ENCODE measurements at places on chromosomes 3 and 15.

- DNase-seq, result no peak
Observed at GRCh38 chr15:39253552-39253951, 327.3 kb upstream of the THBS1 start.

DNA sequence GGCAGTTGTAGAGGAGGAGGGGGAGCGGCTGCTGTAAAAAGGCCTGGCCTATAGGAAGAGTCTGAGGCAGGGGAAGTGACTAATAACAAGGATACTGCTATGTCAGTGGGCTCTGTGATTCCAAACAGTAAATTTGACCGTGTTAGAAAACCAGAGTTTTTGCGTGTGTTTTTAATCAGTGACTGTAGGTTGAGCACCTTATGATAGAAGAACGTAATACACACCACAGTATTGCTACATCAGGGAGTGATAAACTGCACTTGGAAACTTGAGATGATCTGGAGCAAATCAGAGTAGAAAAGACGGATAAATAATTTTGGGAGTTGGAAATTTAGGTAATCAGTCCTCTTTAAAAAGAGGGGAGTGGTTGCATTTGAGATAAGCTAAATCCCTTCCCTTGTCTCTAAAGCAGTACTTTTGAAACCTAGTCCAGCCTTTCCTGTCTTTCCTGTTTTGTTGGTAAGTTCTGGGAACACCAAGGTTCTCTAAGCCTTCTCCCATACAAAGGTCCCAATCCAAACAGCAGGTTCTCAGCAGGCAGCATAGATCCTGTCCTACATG lies 130.5 kb upstream of the NR2E3 start:
- no peak for DNase-seq

GRCh38 chr3:148999806-149000205 lies 8.5 kb downstream of the GYG1 start:
- DNase-seq, result no peak

- DNase-seq, result no peak
Observed at GRCh38 chr3:104676241-104676640, 690.5 kb upstream of the ALCAM start.

GRCh38 chr3:59262076-59262498 lies 212.3 kb upstream of the CFAP20DC start:
- no peak for DNase-seq

GRCh38 chr3:160130950-160131349 lies 94.3 kb upstream of the C3orf80 start:
- DNase-seq, result no peak

- DNase-seq, result no peak
Observed at GRCh38 chr3:165403666-165404065, 207.5 kb upstream of the SLITRK3 start.

GRCh38 chr3:81354119-81354518 lies 407.3 kb downstream of the GBE1 start:
- no peak for DNase-seq

DNA sequence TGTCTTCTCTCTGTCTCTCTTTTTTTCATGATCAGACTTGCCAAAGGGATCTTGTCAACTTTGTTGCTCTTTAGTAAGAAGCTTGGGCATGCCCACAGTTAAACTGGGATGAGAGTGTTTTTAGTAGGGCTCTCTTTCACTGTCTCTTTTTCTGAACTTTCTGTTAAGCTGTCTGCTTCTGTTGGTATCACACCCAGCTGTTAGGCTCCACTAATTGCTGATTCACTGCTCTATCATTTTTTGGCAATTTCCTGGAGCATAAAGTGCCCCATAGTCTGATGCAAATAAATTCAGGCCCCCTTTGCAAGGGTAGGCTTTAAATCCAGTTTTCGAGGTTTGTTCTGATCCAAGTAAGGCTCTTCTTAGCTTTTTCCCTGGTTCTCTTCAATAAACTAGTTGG lies 360.4 kb upstream of the ADAMTS9 start:
- DNase-seq, result no peak

- no peak for DNase-seq
Observed at GRCh38 chr3:50157827-50158529, 2.9 kb downstream of the SEMA3F start.

- no peak for DNase-seq
Observed at GRCh38 chr3:31081018-31081662, 186.7 kb upstream of the GADL1 start.

DNA sequence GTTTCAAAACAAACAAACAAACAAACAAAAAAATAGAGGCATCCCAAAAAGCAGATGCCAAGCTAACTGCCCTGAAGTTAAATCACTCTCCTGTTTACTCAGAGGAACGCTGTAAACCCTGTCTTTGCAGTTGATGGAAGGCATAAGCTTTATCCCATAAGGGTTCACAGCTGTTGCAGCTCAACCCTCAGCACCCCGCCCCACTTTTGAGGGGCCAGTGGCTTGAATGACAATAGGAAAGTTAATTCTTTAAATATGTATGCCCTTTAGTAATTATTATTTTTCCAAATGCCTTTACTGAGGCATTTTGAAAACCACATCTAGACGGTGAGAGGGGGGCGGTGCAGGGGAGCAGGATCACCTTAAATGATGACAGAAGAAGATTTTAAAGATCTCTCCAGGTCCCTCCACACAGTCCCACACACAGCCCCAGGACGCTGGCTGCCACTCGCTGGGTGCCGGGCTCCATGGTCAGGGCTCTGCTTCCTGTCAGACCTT lies 272.1 kb downstream of the FAM43A start:
- DNase-seq, result no peak

DNA sequence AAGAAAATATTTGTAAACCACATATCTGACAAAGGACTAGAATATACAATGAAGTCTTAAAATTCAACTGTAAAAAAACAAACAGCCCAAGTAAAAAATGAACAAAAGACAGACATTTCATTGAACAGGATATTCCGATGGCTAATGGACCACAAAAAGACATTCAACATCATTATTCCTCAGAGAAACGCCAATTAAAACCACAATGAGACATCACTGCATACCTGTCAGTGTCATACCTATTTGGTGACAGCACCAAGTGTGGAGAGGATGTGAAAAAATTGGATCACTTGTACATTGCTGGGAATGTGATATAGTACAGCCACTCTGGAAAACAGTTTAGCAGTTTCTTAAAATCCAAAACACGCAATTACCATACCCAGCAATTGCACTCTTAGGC lies 29.9 kb upstream of the TJP1 start:
- no peak for DNase-seq

DNA sequence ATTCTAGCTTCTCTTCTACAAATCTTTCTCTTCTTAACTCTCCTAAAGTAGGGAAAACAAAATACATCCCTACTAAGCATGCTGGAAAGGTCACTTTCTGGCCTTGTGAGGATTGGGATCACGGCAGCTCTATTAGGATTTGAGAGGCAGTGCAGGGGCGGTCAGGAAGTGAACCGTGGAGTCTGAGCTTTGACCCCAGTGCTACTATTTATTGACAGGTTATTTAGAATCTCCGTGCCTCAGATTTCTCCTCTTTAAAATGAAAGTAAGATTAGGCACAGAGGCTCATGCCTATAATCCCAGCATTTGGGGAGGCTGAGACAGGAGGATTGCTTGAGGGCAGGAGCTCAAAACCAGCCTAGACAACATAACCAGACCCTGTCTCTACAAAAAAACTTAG lies 42.0 kb upstream of the CHRM5 start:
- no peak for DNase-seq

DNA sequence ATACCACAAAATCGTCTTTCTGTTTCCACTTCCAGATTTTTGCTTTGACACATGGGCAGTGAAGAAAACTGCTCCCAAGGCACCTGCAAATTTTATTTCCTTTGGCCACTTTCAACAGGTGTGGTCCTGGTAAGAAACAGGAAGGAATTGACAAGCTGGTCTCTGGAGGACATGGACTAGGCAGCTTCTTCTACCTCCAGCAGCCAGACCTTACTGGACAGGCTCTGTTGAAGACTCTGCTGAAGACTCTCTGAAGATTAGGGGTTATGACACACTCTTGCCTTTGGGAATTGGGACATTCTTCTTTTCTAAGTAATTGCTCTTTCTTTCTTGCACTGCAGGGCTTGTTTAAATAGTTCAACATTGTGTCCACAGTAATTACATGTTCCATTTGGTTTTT lies 147.7 kb upstream of the DCBLD2 start:
- DNase-seq, result no peak

DNA sequence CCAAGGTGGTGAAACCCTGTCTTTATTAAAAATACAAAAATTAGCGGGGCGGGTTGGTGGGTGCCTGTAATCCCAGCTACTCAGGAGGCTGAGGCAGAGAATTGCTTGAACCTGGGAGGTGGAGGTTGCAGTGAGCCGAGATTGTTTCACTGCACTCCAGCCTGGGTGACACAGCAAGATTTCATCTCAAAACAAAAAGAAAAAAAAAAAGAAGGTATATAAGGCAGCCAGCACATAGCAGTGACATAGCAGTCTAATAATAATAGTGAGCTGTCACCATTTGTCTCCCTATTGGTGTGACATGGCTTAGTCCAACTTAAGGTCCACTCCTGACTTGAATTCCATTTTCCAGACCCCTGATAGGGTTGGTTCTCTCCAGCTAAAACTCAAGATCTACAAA lies 8.8 kb upstream of the LACTB start:
- no peak for DNase-seq

GRCh38 chr3:144655423-144655822 lies 683.8 kb downstream of the DIPK2A start:
- no peak for DNase-seq

DNA sequence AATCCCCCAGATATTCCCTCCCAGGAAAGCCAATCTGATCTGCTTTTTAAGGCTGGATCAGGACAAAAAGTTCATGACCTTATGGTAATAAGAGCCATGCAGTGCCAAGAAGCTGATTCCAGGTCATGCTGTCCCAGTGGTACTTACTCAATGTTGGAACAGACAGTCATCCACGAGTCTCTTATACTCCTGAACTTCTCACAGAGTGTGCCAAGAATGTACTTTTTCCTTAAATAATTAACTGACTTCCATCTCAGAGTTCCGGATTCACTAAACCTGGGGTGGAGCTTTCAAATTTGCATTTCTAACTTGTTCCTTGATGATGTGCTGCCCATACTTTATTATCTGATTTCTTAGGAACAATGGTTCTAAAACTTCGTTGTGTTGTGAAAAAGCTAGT lies 3.4 kb upstream of the P3H2 start:
- no peak for DNase-seq

- no peak for DNase-seq
Observed at GRCh38 chr3:137062250-137062649, 104.5 kb downstream of the IL20RB start.

GRCh38 chr3:159960188-159961148 lies 28.2 kb upstream of the IL12A start:
- no peak for DNase-seq

DNA sequence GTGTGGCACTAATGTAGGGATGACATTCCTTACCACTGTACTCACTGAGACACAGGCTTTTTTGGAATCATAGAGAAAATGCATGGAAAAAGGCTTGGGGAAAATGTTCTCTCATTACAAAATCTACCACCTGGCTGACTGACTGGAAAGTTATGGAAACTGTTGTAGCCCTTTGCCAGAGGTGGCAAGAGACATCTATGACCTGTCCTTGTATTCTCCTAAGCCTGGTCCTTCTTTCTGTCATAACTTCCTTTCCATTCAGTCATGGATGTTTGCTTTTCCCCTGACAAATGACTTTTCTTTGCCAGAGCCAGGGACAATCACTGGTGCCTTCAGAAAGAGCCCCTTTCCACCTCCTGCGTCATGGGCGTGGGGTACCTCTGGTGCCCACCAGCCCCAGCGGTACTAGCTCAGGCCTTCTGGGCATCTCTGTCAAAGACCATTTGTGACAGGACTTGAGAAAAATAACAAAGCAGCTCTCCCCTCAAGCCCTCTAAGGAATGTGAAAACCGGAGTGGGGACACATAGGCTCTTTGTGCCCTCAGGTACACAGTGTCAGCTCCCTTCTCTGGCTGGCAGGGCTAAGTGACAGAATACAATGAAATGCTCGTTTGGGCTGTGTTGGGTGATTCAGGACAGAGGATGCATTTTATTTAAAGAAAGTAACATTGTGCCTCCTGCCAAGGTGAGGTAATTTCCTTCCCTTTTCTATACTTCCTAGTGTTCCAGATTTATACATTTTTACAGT lies 381.1 kb upstream of the RASGRP1 start:
- no peak for DNase-seq

DNA sequence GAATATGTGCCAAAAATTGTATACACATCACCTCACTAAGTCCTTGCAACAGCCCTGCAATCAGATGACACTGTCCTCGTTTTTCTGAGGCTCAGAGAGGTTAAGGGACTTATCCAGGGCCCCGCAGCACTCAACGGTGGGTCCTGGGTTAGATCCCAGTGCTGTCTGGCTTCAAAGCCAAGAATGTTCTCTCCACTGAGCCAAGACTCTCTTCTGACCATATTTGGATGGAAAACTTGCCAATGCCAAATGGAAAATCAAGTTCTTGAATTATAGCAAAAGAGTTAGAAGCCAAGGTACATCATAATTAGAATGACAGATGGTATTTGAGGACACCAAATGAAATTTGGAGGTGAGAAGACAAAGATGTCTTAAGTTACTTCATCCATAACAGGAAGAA lies 75.9 kb downstream of the NCEH1 start:
- DNase-seq, result no peak

GRCh38 chr3:64509206-64509605 lies 178.6 kb downstream of the ADAMTS9 start:
- DNase-seq, result no peak

GRCh38 chr3:173397161-173398110 lies at the start of gene NLGN1:
NLGN1 (plus strand) TSS chr3:173397744.
- DNase-seq, result no peak

DNA sequence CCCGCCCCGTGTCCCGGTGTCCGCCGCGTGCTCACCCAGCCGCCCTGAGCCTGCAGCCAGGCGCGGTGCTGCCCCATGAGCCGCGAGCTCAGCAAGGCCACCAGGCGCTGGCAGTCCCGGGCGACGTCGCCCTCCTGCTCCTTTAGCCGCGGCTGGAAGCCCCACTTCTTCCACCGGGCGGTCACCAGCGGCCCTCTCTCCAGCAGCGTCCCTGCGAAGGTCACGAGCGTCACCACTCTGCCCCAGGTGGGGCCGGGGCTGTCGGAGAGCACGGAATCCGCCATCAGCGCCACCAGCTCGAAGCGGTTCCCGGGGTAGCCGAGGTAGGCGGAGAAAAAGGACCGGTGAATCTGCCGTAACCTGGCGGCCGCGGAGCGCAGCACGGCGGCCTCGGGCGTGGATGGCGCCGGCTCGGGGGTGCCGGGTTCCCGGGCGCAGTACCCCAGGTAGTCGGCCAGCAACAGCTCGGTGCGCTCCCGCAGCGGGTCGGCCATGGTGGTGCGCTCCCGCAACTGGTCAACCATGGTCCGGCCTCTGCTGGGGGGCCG lies 298 bp downstream of the BCL2L10 start:
- DNase-seq, result peak; percentile 22

DNA sequence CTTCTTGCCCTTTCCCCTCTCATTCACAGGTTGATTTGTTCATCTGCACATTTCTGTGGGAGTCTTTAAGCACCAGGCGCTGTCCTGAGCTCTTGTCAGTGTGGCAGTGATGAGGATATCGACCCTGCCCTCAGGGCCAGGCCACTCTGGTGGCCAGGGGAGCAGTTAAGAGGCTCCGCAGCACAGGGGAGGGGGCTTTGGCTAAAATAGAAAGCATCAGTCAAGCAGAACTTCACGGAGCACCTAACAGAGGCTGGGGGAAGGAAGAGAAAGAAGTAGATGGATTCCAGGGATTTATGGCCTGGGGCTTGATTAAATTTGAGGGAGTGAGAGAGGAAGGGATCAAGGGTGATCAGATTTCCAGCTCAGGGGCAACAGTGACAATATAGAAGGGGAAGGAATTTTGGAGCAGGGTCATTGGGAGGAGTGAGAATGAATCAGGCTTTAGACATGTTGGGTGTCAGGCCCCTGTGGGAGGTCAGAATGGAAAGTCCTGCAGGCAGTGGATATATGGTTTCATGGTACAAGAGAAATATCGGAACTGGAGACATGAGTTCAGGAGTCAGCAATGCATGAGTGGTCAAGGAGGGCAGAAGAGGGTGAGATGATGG lies 73.0 kb upstream of the GLCE start:
- no peak for DNase-seq
